ENCODE measurements at places on chromosomes 6 and 20.
A peak's percentile ranks its signal among the peaks of the same experiment; 100 is the strongest.

GRCh38 chr20:36173451-36173933 lies 19.0 kb downstream of the EPB41L1 start:
- DNase-seq: peak; percentile 70
- no peaks in the 10 kb centered on the region for H3K4me1 ChIP-seq
- no peak overlapping the region for H3K27ac ChIP-seq
- H3K27me3 ChIP-seq: no peaks in the 10 kb centered on the region

- DNase-seq: no peak
- H3K27ac ChIP-seq: no peak overlapping the region
- no peak overlapping the region for H3K4me3 ChIP-seq
- no peaks in the 10 kb centered on the region for H3K27me3 ChIP-seq
- no peaks in the 10 kb centered on the region for H3K4me1 ChIP-seq
Measured at GRCh38 chr20:10739566-10739965, 65.8 kb upstream of the JAG1 start.

GRCh38 chr20:23586735-23587525 lies 18.6 kb upstream of the CST9L start:
- H3K36me3 ChIP-seq: no peaks in the 10 kb centered on the region
- no peak overlapping the region for H3K27ac ChIP-seq
- H3K4me1 ChIP-seq: peaks cover 2% of the 10 kb centered on the region
- no peaks in the 10 kb centered on the region for H3K27me3 ChIP-seq
- DNase-seq: no peak

DNA sequence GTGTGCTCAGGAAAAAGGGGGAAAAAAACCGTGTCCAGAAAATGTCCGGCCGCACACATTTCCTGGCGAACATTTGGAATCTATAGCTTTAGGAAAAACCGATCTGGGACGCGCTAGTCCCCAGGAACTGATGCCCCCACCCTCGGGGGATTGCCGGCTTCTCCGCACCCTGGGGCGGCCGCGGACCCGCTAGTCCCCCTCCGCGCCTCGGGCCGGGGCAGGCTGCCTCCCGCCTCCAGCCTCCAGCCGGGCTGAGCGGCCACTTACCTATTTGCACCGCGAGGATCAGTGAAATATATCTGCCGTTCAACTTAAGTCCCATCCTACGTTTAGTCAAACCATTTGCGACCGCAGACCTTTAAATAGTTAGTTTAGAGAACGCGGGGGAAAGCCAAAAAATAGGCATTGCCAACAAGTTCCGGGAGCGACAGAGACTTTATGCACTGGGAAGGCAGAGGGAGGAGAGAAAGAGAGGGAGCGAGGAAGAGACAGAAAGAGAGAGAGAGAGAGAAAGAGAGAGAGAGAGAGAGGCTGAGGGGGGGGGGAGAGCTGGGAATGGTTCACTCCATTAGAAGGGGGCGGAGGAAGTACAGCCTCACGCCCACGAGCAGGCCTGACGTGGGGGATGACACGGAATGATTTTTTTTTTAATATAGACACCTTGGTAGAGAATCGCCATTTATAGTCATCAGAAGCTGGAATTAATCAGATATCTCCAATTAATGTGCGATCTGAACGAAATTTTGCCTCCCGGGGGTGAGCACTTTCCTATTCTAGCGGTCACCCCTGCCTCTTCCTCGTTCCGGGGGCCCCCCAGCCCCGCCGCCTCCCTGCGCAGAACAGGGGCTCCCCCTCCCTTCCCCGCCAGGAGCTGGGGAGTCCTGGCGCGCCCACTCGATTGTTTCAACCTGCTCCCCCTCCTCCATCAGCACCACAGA lies at the start of gene NRN1:
Gene NRN1, minus strand, starts transcription at position 498 of the 938 bp plus-strand sequence. Its CDS starts 176 bp downstream, at position 322.
- H3K27ac ChIP-seq: no peak within 1 kb of the TSS
- H3K4me1 ChIP-seq: peaks cover 14% of the 10 kb centered on the region
- peaks cover 40% of the 10 kb centered on the region for H3K27me3 ChIP-seq
- peak; percentile 54 for DNase-seq
- peak within 1 kb of the TSS; percentile 72 for H3K4me3 ChIP-seq
- H3K36me3 ChIP-seq: no peaks in the 10 kb centered on the region

DNA sequence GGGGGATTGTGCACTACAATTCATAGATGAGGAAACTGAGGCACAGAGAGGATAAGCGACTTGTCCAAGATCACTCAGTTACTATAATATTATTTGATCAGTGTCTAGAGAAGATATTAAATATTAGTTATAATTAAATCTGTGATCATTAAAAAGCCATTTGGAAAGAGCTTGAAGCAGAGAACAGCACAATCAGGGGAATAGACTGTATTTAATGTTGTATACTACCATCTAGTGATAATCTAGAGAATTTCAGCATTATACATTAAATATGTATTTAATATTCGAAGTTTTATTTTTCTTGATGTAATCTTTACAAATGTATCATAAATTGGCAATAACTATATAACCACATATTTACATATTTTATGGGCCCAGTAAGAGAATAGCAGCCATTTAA lies 20.1 kb upstream of the MTCL3 start:
- no peaks in the 10 kb centered on the region for H3K36me3 ChIP-seq
- no peak overlapping the region for H3K4me3 ChIP-seq
- no peak overlapping the region for H3K27ac ChIP-seq

DNA sequence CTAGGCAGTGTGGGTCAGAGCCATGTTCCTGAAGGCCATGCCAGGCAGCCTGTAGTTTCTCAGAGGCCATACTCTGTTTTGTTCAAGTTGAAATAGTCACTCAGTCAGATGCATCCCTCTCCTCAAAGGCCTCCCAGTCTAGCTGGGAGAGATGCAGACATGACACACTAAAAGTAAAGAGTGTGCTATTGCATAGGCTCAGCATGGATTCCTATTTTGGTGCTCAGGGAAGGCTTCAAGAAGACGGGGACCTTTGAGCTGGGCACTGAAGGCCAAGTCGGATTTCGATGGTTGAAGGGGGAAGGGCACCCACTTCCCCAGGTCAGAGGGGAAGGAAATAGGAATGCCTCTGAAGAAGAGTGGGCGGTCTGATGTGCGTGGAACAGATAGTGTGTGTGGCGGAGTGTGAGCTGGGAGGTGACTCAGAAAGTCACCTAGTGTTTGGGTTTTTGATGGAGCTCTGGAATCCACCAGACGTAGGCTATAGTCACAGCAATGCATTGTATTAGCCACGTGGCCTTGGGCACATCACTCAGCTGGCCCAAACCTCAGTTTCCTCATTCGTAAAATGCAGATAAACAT lies 3.7 kb downstream of the EPB41L1 start:
- no peak for DNase-seq
- H3K27me3 ChIP-seq: peaks cover 2% of the 10 kb centered on the region
- H3K36me3 ChIP-seq: no peaks in the 10 kb centered on the region
- H3K27ac ChIP-seq: no peak overlapping the region

DNA sequence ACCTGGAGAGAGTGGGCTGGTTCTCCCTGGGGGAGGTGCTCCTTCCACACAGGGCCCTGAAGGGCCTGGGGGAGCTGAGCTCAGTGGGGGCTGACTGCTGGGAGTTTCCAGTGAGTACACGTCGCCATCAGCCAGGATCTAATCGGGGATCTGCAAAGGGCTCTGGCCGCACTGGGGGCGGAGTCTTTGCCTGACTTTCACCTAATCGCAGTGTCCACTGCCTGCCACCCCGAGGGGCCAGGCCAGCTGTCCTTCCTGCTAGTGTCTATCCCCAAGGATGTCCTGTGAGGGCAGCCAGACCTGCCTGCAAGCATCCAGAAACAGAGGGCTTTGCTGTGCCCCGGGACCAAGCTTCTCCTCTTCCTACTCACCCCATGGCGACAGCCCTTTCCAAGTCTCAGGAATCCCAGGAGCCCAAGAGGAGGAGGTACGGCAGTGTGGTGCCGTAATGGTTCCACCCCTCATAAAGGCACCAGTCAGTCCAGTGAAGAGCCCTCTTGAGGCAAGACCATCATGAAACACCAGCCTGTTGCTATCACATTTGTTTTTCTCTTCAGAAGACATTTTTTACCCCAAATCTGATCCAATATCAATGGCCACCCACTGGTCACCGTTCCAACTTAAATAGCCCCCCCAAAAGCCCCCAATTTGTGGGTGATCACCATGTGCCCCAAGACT lies 243.1 kb upstream of the ECI2 start:
- H3K27ac ChIP-seq: no peak overlapping the region
- H3K36me3 ChIP-seq: no peaks in the 10 kb centered on the region
- no peak overlapping the region for H3K4me3 ChIP-seq
- no peaks in the 10 kb centered on the region for H3K27me3 ChIP-seq
- no peak for DNase-seq

GRCh38 chr6:135938576-135939207 lies 87.2 kb downstream of the PDE7B start:
- H3K36me3 ChIP-seq: no peaks in the 10 kb centered on the region
- H3K4me1 ChIP-seq: no peaks in the 10 kb centered on the region
- no peak for DNase-seq
- H3K4me3 ChIP-seq: no peak overlapping the region
- no peak overlapping the region for H3K27ac ChIP-seq

- no peak overlapping the region for H3K27ac ChIP-seq
- peaks cover 66% of the 10 kb centered on the region for H3K36me3 ChIP-seq
- H3K4me1 ChIP-seq: no peaks in the 10 kb centered on the region
- DNase-seq: no peak
- no peak overlapping the region for H3K4me3 ChIP-seq
- no peaks in the 10 kb centered on the region for H3K27me3 ChIP-seq
Measured at GRCh38 chr6:80021591-80021990, 17.1 kb downstream of the TTK start.

- H3K27me3 ChIP-seq: no peaks in the 10 kb centered on the region
- no peak overlapping the region for H3K27ac ChIP-seq
- H3K4me1 ChIP-seq: no peaks in the 10 kb centered on the region
- peaks cover 33% of the 10 kb centered on the region for H3K36me3 ChIP-seq
Measured at GRCh38 chr20:44491635-44492395, 16.1 kb downstream of the TTPAL start.

DNA sequence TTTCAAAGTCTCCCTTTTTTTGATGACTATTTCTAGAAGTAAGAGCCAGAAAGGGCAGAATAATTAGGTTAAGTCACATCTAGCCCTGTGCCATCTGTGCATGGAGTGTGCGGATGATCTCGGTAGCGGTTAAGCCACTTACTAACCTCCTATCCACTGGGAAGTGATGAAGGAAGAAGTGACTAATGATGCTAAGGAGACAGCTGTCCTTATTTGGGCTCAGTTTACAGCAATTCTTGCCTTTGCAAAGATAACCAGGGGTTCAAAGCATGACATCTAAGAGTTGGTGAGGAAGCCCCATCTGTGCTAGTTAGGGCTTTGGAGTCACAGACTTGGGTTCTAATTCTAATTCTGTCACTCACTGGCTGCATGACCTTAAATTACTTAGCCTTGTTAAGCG lies 62.4 kb upstream of the RREB1 start:
- H3K4me1 ChIP-seq: peaks cover 13% of the 10 kb centered on the region
- no peaks in the 10 kb centered on the region for H3K36me3 ChIP-seq
- no peak overlapping the region for H3K4me3 ChIP-seq

DNA sequence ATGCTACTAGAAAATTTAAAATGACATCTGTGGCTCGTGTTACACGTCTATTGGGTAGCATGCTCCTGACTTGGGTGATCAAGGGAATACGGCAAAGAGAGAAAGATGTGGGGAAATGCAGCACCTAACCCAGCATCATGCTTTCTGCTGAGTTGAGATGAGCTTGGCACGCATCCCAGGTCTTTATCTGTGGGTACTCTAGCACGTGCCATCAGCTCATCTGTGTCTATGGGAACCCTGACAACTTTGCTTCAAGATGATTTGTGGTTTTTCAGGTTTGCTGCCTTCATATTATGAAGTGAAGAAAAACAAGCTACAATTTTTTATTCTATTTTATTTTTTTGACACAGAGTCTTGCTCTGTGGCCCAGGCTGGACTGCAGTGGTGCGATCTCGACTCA lies 21.0 kb downstream of the RNASET2 start:
- no peaks in the 10 kb centered on the region for H3K27me3 ChIP-seq
- H3K36me3 ChIP-seq: no peaks in the 10 kb centered on the region
- H3K4me1 ChIP-seq: no peaks in the 10 kb centered on the region
- no peak overlapping the region for H3K4me3 ChIP-seq
- no peak for DNase-seq

- no peak overlapping the region for H3K27ac ChIP-seq
- no peaks in the 10 kb centered on the region for H3K36me3 ChIP-seq
- DNase-seq: no peak
- peaks cover 20% of the 10 kb centered on the region for H3K27me3 ChIP-seq
Measured at GRCh38 chr20:3730803-3731672, 1.4 kb upstream of the HSPA12B start.

GRCh38 chr6:56772737-56773184 lies 130.1 kb upstream of the DST start:
- peaks cover 3% of the 10 kb centered on the region for H3K4me1 ChIP-seq
- no peak overlapping the region for H3K27ac ChIP-seq
- H3K27me3 ChIP-seq: no peaks in the 10 kb centered on the region
- no peak overlapping the region for H3K4me3 ChIP-seq
- no peak for DNase-seq

- no peak overlapping the region for H3K4me3 ChIP-seq
- H3K4me1 ChIP-seq: peaks cover 9% of the 10 kb centered on the region
- H3K27ac ChIP-seq: no peak overlapping the region
- H3K36me3 ChIP-seq: no peaks in the 10 kb centered on the region
- no peaks in the 10 kb centered on the region for H3K27me3 ChIP-seq
Measured at GRCh38 chr20:17558941-17559304, 11.0 kb upstream of the DSTN start.

GRCh38 chr20:371755-372542 lies 8.6 kb upstream of the TRIB3 start:
- no peak overlapping the region for H3K27ac ChIP-seq
- no peaks in the 10 kb centered on the region for H3K36me3 ChIP-seq
- H3K4me3 ChIP-seq: no peak overlapping the region
- DNase-seq: no peak
- H3K4me1 ChIP-seq: peaks cover 5% of the 10 kb centered on the region

DNA sequence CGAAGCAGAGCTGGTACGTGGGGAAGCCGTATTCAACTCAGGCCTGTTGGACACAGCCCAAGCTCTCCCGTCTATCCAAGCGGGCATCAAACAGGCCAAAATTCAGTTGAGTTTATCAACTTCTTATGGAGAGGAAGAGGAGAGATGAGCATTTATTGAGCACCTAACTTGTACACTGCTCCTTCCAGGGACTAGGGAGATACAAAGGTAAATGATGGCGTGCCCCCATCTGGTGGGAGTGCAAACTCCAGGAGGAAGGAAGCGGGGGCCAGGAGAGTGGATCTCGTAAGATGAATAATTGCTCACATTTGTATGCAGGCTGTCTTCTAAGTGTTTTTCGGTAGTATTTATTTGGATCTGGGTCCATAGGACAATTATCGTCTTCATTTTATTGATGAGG lies 146.6 kb downstream of the SOBP start:
- no peak overlapping the region for H3K4me3 ChIP-seq
- no peak overlapping the region for H3K27ac ChIP-seq
- no peaks in the 10 kb centered on the region for H3K36me3 ChIP-seq

DNA sequence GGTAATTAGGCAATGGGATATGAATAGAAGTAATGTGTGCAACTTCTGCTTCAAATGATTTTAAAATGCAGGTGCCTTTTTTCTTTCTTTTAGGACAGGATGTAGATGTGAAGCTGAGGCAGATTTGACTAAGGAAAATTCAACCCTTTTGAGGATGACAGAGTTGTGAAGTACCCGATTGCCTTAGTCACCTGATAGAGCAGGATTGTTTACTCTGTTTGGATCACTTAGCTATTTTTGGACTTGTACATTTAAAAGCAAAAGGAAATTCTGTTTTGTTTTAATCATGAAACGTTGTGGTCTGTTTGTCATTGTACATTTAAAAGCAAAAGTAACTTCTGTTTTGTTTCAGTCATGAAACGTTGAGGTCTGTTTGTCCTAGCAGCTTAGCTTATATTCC lies 143.4 kb downstream of the FAM83B start:
- no peak overlapping the region for H3K27ac ChIP-seq
- no peak for DNase-seq
- H3K4me3 ChIP-seq: no peak overlapping the region
- H3K4me1 ChIP-seq: no peaks in the 10 kb centered on the region
- no peaks in the 10 kb centered on the region for H3K36me3 ChIP-seq
- H3K27me3 ChIP-seq: no peaks in the 10 kb centered on the region

Measured in H1 (cell line).